ENCODE measurements at places on chromosomes 3 and 15.

GRCh38 chr15:72796515-72797337, 13.2 kb upstream of the ADPGK start:
- no peak for DNase-seq

DNA sequence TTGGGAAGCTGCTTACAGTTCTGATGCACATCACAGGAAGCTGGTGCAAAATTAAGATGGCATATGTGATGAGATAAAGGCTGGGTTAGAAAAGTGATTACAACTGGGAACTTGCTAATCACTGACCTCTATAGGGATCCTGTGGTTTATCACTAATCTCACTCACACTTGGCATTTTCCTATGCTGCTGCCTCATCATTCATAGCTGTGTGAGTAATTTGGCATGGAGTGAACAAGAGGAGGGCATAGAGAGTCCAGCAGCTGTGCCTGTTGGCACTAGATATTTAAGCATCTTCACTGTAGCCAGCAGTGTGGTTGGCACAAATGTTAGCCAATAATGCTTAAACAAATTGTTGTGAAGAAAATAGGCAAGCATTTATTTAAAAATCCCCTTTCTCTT, 217.7 kb upstream of the CGNL1 start:
- DNase-seq = no peak

GRCh38 chr3:33438284-33438668, 1.9 kb downstream of the UBP1 start:
- DNase-seq = no peak

DNA sequence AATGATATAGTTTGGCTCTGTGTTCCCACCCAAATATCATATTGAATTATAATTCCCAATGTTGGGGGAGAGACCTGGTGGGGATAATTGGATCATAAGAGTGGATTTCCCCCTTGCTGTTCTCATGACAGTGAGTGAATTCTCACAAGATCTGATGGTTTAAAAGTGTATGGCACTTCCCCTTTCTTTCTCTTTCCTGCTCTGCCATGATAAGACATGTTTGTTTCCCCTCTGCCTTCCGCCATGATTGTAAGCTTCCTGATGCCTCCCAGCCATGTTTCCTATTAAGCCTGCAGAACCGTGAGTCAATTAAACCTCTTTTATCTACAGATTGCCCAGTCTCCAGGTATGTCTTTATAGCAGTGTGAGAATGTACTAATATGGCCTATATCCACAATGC, 126.7 kb upstream of the GMNC start:
- DNase-seq = no peak
